ENCODE measurements at places on chromosomes 5 and 9.

- peak; percentile 3 for DNase-seq
Measured at GRCh38 chr5:143435210-143435657, 31.7 kb upstream of the NR3C1 start.

- no peak for DNase-seq
Measured at GRCh38 chr5:1208743-1209488, 7.5 kb downstream of the SLC6A19 start.

- DNase-seq: no peak
Measured at GRCh38 chr9:115142517-115143270, 24.7 kb upstream of the TNC start.

DNA sequence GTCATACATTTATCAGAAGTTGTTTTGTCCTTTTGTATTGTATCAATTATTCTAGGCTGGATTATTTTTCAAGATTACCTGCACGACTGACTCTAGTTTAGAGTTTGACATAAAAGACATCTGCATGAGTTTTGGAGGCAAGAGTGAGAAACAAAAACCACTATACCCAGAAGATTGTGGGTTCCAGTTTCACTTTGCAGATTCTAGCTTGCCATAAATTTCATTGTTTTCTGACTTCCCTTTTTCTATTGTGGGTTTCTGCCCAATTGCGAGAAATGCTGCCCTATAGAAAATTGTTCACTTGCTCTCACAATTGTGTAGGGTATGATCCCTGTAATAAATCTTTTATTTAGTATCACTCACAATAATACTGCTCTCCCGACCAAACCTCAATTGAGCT is 1043.4 kb upstream of the CDH10 start:
- DNase-seq: no peak

DNA sequence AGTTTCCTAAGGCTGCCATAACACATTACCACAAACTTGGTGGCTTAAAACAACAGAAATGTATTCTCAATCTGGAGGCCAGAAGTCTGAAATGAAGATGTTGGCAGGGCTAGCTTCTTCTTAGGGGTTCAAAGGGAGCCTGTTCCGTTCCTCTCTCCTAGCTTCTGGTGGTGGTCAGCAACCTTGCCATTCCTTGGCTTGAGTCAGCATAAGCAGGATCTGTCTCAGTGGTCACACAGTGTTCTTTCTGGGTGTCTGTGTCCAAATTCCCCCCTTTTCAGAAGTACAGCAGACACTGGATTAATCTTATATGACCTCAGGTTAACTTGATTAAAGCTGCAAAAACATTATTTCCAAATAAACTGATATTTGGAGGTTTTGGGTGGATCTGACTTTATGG is 2.1 kb upstream of the OSMR start:
- DNase-seq: no peak

DNA sequence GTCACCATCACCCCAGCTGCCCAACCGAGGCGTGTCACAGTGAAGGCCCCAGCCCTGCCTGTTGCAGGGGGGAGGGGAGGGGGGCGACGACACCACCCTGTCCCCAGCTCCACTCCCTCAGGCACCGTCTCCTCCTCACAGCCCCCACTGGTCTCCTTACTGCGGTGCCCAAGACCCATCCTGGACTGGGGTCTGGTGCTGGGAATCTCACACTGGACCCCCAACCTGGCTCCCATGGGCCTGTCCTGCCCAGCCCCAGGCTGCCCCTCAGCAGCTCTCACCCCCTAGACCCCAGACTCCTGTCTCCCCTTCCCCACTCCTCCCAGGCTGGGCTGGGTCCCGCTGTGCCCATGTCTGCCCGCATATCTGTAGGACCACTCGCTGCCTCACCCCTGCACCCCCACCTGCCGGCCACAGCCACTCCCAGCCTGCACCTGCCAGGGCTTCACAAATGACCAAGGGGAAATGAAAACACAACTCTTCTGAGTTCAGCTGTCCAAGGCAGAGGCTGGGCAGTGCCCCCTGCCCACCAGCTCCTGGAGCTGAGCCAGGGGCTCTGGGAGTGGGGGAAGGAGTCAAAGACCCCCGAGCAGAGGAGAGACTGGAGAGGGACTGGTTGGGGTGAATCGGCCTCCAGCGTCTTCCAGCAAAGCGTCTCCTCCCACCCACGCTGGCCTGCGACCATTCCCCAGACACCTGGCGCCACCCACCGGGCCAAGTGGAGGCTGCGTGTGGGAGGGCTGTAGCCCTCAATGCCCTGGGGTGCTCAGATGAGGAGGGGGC is 32.6 kb upstream of the EGFL7 start:
- peak; percentile 62 for DNase-seq

DNA sequence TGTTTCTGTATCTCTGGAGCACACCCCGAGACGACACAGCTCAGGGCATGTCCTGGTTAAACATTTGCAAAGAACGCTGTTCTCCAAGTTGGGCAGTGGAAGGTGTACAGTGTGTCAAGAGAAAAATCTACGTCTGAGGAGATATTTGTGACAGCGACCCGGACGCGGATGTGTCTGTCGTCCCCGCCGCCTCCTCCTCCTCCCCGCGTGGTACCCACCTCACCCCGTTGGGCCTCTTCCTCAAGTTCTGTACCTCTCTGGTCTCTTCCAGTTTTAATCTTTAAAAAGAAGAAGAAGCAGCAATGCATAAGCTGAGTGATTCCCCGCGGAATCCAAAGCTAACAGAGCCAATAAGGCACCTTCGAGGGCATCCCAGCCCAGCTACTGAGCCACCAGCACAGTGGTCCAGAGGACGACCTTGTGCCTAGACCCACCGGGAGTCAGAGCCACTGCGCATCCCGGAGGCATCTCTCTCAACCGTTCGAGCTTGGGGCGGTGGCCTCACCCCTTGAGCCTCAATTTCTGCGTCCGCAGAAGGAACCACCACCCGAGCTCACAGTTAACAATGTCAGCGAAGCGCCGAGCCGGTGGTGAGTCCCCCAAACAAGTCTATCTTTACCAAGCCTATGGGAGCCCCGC is 467 bp downstream of the C9orf78 start:
- peak; percentile 48 for DNase-seq

DNA sequence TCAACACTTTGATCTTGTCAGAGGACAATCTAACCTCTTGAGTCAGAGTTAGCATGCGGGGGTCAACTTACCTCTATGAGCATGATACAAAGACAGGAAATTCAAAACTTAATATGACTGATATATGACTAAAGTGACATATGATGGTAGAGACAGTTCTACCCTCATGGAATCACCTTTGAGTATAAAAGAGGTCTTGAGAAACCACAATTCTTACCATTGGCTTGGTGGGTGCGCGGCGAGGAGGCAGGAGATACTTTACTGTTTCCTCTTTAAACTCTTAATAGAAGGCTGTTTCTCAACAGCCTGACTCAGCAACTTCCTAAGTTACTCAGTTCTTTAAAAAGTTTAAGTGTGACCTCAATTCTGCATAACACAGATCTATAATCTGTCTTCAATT is 372.8 kb downstream of the KIAA0825 start:
- no peak for DNase-seq
